Head of caudate nucleus (tissue), 42 donors: ENCODE measurements at places on chromosomes 11 and 22.

GRCh38 chr22:19818324-19819207 lies 36.1 kb downstream of the GNB1L start:
- DNase-seq = peak; percentile 3

DNA sequence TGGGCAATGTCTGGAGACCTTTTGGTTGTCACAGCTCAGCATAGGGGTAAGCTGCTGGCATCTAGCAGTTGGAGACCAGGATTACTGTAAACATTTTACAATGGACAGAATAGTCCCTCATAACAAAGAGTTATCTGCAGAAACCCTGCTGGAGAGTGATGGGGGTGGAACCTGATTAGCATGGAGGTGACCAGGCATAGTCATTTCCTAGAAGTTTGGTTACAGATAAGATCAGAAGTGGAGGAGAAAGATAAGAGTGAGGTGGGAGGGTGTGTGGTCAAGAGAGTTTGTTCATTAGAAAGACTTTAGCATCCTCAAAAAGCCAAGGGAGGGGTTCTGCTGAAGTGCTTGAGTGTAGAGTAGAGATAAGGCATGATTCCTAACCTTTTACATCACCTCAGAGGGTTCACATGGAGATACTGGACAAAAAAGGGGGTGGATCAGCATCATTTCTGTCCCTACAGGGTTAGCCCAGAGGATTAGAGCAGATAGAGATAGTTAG lies 38.8 kb downstream of the PRDM11 start:
- DNase-seq = no peak

GRCh38 chr11:123775289-123775688 lies 21.0 kb upstream of the OR6X1 start:
- no peak for DNase-seq

GRCh38 chr11:22991196-22991595 lies 130.9 kb upstream of the CCDC179 start:
- no peak for DNase-seq
